Activated naive CD8-positive, alpha-beta T cell treated with anti-CD3 and anti-CD28 coated beads, Interleukin-2, amount 50 U/mL, for 16 hours (primary cell): ENCODE measurements at places on chromosomes 13 and 19.

DNA sequence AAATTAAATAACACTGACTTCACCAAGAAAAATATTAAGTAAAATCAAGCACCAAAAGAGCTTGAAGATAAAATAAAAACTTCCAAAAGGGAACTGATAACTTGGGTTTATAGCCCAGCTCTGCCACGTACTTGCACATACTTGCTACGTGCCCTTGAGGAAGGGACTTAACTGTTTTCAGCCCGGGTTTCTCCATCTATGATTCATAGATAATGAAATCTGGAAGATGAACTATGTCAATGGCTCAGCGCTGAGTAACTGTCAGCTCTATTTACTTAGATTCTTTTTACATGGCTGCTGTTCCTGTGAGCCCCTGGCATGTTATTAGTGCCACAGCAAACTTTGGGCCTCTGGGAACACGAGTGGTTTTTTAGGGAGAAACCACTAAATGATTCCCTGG lies 9.6 kb upstream of the ZC3H13 start:
- no peak for DNase-seq

DNA sequence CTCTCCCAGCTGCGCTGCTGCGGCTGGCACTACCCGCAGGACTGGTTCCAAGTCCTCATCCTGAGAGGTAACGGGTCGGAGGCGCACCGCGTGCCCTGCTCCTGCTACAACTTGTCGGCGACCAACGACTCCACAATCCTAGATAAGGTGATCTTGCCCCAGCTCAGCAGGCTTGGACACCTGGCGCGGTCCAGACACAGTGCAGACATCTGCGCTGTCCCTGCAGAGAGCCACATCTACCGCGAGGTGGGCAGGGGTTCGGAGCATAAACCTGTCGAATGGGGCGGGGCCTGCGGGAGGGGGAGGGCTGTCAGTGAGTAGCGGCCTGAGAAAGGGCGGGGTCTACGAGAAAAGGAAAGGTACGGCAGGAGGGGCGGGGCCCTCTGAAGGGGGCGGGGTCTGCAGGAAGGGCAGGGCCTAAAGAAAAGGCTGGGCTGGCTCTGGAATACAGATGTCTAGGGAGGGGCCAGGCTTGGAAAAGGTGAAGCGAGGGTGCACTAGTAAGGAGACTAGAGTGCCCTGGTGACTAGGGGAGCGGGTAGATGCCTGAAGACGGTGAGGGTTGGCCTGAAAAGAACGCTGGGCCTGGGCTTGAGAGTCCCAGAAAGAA lies 3.6 kb downstream of the CD37 start:
- no peak for DNase-seq

- no peak for DNase-seq
Measured at GRCh38 chr19:48401287-48401686, 7.8 kb downstream of the GRIN2D start.

DNA sequence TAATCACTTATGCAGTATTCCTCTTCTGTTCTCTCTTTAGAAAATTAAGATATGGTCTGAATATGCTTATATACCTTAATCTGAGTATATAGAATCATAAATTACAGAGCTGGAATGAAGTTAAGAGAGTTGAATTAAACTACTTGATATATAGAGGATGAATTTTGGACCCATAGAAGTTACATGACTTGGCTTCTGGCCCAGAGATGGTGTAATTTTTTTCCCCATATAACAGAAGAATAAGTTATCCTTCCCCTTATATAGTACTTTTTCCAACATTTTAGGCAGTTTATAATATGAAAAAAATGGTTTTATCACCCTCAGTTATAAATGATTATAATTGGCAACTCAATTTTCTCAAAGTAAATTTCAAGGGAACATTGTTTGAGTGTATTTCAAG lies 616.3 kb downstream of the TBC1D4 start:
- no peak for DNase-seq

DNA sequence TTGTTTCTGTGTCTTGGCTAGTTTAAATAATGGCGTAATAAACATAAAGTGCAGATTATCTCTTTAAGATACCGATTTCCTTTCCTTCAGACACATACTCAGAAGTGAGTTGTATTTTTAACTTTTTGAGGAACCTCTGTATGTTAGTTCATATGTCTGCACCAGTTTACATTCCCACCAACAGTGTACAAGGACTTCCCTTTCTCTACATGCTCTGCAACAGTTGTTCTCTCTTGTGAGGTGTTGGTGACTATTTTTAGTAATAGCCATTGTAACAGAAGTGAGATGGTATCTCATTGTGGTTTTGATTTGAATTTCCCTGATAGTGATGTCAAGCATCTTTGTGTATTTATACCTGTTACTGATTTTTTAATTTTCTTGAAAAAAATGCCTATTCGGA lies 418.6 kb downstream of the UQCRFS1 start:
- no peak for DNase-seq

GRCh38 chr19:558770-559439 lies 13.5 kb upstream of the BSG start:
- no peak for DNase-seq

DNA sequence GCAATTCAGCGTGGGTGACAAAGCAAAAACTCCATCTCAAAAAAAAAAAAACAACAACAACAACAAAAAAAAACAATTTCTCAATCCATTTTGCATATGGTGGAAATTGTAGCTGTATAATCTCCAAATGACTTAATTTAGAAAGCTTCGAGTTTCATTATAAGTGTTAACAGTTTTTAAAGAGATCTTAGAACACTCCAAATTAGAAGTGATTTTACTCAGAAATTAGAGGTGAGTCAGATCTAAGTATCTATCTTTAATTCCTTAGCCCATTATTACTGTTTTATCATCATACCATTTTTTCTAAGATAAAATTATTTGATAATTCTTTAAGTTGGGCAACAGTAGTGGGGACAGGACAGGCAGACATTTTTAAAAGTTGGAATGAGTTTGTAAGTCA lies 60.5 kb downstream of the ZMYM2 start:
- no peak for DNase-seq

DNA sequence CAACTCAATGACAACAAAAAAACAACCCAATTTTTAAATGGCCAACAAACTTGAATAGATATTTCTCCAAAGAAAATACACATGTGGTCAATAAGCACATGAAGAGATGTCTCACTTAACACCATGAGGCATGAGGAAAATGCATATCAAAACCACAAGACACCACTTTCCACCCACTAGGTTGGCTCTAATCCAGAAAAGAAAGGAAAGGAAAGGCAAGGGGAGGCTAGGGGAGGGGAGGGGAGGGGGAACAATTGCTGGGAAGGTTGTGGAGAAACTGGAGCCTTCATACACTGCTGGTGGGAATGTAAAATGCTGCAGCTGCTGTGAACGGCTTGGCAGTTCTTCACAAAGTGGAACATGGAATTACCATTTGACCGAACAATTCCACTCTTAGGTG lies 854.3 kb downstream of the UQCRFS1 start:
- DNase-seq: no peak

DNA sequence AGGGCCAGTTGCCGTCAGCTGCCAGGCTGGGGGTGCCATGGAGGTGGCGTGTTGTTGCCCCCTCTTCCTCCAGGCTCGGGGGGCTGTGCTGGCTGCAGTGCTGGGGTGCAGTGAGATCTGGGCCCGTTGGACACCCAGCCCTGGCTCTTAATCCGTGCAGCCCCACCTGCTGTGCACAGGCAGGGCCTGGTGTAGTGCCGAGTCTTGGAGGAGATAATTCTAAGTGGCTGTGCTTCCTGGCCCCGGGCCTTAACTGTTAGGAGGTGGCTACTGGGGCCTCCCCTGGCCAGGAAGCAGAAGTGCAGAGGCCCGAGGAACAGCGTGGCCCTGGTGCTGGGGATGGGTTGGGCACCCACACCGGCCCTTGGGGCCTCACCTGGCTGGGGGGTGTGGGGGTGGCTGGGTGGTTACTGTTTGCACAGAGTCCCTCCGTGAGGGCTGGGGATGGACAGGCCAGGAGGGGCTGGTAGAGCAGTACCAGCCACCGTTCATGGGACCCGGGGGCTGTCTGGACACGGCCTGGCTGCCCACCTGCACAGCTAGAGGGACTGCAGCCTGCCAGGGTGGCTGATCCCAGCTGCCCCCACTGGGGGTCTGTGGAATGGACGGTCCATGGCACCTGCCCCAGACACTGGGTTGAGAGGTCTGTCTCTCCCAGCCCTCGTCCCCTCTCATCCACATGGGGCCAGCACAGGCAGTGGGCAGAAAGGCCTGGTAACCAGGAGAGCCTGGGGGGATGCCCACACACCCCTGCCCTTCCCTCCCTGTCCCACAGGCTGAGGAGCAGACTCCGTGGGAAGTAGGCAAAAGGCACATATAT lies 3.3 kb downstream of the GPX4 start:
- DNase-seq: no peak

DNA sequence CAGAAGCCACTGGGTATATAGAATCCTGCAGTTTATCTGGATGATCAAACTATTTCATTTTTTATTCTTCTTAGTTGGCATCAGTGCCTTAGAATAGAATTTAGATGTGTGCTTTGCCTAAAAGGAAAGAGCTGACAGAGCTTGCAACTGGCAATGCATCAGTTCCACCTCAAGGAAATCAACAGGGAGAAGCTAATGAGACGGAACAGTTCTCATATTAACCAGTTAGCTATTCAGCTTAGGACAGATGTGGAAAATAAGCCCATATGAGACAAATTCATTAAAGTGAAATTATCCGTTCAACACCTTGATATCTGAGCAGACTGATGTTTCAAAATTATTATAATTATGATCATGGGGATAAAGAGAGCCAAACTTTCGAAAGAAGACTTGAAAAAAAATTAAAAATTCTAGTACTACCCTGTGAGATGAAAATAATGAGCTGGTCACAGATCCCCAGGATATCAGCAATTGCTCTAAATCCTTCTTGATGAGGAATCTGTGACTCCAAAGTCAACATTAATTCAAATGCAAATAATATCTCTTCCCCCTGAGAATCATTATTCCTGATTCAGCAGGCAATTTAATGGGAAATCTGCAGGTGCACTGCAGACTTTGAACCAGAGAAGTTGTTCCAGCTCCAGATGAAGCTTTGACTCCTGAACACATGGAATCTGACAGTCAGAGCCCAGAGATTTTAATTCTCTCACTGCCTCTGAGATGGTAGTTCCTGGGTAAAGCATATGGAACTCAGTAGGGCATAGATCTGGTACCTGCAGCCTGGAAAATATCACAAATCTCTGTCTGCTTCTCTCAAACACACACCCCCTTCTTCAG lies 486.8 kb downstream of the FOXO1 start:
- no peak for DNase-seq

DNA sequence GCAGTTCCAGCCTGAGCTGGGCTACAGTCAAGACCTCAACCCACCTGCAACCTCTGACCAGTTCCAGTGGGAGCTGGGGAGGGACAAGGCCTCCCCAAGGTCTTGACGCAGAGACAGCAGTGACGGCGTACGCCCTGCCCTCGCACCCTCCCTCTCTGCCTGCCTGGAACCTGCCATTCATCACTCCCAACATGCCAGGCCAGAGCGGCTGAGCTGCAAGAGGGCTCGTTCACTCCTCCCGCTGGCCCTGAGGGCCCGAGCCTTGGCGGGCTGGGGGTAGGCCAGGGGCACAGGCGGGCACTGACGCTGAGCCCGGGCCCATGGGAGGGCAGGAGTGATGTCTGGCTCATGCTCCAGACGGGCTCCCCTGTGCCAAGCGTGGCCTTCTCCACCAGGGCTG lies 8.2 kb downstream of the NDUFA11 start:
- DNase-seq: no peak

DNA sequence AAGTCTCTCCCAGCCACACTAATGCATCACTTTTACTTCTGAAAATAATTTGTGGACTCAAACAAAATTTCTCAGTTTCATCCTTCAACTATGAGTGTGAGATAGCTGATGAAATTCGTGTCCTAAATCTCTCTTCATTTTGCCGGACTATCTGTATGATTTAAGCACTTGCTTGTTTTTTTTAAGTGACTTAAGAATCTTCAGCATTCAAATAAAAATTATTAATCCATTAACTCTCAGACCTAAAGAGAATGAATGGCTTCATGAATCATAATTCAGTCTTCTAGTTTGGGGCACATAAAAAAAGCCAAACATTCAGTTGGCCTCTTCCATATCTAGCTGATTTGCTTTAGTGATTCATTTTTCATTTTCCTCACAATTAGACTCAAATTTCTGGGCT lies 579.5 kb downstream of the DCT start:
- no peak for DNase-seq

DNA sequence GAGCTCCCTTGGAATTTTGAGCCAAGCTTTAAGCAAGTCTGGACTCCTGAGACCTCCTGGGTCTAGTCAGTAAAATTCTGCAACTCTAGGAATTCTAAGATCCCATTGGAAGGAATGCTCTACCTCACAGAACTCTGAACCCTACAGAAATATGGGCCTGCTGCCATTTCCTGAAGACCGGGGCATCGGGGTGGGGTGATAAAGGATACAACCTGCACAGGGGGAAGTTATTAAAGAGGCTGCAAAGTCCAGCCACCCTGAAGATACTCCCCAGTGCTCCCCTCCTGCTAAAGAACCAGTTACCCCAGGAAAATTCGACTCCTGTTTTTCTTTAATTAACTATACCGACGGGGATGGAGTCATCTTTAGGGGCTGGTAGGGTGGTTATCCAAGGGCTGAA lies 2.4 kb upstream of the PPP1R37 start:
- DNase-seq: no peak

- peak; percentile 33 for DNase-seq
Measured at GRCh38 chr19:3062165-3063105, at the start of gene TLE5. TSS of gene TLE5 (minus strand) at chr19:3062495. CDS start at chr19:3062200, 295 bp downstream.

GRCh38 chr19:44642377-44642776 lies 1.3 kb upstream of the PVR start:
- no peak for DNase-seq

DNA sequence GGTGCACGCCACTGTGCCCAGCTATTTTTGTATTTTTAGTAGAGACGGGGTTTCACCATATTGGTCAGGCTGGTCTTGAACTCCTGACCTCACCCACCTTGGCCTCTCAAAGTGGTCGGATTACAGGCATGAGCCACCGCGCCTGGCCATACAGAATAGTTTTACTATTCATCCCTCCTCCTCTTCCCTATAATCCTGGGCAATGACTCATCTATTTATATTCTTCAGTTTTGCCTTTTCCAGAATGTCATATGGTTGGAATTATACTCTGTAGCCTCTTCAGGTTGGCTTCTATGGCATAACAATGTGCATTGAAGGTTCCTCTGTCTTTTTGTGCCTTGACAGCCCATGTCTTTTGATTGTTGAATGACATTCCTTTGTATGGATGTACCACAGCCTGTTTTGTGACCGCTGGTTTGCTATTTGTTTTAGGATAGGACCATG lies 22.2 kb upstream of the LRP3 start:
- no peak for DNase-seq
